ENCODE measurements at places on chromosomes 1 and 21. TPM values are rescaled to one million over a fixed set of nuclear protein-coding genes. Genes with fewer than 3 reads are reported as not detected.

CTSK gene
- total RNA-seq, result 12.4 TPM

AMY2A gene
- not detected for total RNA-seq

SLC25A33 gene
- total RNA-seq, result 6.8 TPM

KIF17 gene
- total RNA-seq, result 1.3 TPM

SMIM12 gene
- total RNA-seq, result 41.4 TPM

- no peak for DNase-seq
Observed at GRCh38 chr1:66445492-66446181, 88.3 kb upstream of the SGIP1 start.

DNA sequence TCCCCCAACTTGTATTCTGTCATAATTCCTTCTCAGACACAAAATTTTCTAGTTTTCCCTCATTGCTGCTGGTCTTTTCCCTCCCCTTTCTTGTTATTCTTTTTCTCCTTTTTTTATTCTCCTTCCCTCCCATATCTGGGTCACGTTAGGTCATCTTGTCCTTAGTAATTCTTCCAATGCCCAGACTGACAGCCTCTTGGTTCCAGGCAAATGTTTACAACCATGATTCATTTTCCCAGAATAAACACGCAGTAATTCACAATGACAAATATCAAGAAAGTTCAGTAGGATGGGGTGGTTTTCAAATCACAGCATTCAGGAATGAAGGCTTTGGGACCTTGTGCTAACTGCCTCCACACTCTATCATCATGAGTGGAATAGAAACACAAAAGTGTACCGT is 25.2 kb downstream of the NHLH2 start:
- no peak for DNase-seq

- no peak for DNase-seq
Observed at GRCh38 chr1:145922266-145922665, 3.7 kb upstream of the PEX11B start.

DNA sequence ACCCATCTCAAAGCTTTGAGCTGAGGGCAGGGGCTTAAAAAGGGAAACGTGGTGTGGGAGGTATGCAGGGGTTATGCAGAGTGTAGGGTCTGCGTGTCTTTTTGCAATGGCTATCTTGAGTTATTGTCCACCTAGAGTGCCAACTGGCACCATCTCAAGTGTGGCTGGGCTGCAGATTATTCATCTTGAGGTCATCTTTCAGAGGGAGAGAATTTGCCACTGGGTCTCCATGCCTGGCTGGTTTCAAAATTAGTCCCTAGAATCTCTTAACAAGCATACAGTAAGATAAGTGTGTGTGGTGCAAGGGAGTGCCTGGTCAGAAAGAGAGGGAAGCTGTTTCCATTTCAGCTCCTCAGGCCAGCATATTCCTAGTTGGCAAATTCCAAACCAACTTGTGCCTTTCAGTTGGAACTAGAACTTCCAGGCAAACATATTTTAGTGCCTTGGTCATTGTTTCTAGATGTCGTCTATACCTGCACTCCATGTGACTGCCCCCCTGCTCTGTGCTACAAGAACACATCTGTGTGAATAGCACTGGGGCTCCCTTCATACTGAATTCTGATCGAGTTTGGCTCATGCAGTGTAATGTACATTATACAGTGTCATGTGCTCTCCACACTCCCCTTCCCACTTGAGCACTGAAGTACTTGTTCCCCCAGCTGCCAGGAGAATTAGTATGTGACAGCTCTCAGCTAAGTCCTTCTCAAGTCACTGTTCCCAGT is 5.0 kb upstream of the OR2T8 start:
- DNase-seq, result no peak

DNA sequence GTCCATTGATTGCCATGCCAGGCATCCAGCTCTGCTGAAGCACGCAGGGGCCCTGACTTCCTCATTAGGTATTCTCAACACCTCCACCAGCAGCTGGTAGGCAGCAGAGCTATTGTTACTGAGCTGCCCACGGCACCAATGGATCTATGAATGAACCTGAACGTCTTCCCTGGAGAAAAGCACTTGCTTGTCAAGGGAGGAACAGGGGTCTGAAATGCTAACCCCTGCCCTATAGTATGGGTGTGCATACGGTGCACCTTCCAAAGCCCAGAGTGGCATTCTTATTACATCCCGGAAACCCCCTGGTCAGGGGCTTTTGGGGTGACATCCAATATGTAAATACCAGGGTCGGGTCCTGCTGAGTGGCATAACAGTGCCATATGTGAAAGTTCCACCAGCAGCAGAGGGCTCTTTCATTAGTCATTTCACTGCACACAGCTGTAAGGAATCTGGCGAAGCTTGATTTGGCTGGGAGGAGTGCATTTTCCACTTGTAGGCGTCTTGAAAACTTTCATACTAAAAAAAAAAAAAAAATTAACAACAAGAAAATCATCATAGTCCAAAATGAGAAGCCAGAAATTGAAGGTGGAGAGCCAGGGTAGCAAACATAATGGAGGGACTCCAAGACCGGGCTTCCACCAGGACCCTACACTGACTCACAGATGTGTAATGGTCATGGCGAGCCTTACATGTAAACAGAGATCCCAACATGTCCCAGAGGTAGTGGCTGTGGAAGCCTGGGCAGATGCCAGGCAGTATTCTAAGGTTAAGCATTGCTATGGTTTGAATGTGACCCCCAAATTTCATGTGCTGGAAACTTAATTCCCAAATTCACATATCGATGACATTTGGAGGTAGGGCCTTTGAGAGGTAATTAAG is 58.8 kb upstream of the PRDX6 start:
- DNase-seq, result no peak

DNA sequence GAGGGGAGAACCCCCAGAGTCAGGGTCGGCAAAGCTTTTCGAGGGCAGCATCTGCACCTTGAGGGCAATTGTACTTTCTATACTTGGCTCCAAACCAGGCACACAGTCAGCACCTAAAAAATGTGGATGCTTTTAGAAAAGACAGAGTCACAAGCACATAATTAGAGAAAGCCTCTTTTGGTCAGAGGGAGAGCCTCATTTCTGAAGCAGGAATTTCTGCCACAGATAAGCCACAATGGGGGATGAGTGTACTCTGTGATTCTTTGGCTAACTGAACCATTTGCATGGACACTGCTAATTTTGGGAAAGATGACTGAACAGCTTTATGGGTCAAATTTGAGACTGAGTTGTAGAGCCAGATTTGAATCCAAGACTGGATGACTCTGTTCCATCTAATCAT is 635.7 kb downstream of the KIF26B start:
- DNase-seq, result no peak

DNA sequence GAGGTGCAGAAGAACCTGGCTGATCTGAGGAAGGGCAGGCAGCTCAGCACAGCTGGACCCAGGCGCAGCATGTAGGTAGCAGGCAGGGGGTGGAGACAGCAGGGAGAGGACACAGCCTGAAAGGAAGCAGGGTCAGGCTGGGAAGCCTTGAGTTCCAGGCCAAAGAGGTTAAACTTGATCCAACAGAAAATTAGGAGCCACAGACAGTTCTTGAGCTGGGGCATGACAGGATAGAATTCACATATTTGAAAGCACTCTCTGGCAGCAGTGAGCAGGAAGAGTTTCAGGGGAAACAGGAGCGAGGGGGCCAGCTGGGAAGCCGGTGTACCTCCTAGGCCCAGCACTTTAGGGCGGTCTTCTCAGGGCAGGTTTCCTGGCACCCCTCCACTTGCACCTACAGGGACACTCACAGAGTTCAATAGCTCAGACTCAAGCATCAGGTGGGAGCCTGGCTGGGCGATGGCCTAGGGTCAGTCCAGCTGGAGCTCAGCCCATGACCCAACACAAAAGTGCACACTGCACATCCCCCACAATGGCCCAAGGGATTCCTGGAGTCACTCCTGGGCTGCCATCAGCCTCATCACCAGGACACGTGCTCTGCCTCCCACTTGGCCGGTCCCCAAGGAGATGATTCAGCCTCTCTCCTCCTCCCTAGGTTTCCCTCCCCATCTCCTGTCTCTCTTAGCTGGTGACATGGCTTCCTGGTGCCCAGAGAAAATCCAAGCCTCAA is 22.7 kb downstream of the MATN1 start:
- DNase-seq, result no peak

DNA sequence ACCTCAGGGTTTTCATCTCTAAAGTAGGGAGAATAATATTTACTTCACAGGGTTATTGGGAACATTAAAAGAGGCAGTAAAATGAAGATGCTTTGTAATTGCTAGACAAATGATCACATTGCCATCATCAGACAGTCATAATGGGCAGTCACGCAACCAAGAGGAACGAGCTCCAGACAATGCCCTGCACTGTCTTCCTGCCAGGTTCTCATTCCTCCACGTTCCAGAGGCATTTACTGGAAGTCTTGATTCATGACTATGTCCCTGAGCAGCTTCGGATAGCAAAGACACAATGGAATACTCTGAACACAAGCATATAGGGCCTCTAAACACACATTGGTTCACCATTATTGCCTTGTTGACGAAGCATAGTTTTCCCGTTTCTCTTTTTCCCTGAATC is 389.7 kb downstream of the NTNG1 start:
- DNase-seq, result no peak

- DNase-seq, result no peak
Observed at GRCh38 chr1:199859491-199859933, 168.0 kb upstream of the NR5A2 start.

DNA sequence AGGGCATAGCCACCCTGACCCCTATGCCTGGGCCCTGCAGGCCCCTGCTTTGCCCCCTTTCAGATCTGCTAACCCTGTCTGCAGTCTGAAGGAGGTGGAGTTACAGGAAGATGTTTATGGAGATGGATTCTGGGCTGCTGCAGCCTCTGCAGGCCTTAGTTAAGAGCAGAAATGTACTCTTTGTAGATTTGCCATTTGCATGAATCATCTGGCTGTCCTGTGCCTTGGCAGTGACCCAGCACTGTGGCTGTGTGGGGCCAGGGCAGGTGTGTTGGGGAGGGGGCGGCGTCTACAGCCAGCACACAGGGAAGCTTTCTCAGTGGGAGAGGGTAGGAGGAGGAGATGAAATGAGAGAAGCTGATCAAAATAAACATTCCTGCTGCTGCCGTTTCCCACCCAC is 867.3 kb downstream of the PLA2G4A start:
- no peak for DNase-seq

DNA sequence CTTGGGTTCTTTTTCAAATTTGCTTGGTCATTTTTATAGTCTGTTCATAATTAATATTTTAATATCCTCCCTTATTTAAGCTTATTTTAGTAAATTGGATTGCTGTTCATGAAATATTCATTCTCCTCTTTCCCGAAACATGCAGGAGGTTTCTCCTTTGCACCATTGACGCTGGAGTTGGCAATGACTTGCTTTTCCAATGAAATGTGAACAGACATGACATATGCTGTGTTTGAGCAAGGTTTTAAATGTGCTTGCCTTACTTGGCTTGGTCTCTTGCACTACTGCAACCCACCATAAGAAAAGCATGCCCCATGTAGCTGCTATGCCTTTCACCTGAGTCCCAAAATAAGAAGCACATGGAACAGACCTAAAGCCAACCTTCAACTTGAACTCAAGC is 498.0 kb upstream of the NFIA start:
- no peak for DNase-seq

DNA sequence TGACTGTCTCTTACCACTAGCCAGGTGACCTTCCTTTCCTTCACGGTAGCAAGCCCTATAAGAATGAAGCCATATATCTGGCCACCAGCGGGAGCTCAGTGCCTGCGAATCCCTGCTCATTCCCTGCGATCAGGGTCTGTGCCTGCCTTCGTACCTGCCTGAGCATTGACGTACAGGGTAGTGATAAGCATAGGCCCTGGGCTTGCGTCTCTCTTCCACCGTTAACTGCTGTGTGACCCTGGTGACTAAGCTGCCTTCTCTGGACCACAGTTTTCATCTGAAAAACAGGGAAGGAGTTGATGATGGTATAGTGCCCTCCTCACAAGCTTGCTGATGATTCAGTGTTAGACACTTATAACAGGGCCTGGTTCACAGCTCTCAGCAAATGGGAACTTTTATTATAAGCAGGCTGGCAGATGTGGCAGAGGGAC is 4.1 kb downstream of the ZC3H12A start:
- DNase-seq, result no peak

GRCh38 chr1:203805689-203806088 is 10.3 kb downstream of the ZBED6 start:
- no peak for DNase-seq

- no peak for DNase-seq
Observed at GRCh38 chr1:7224644-7225043, 439.4 kb downstream of the CAMTA1 start.

- no peak for DNase-seq
Observed at GRCh38 chr21:17783003-17783402, 36.2 kb downstream of the C21orf91 start.

GRCh38 chr1:38198621-38199020 is 152.0 kb upstream of the POU3F1 start:
- DNase-seq, result no peak

DNA sequence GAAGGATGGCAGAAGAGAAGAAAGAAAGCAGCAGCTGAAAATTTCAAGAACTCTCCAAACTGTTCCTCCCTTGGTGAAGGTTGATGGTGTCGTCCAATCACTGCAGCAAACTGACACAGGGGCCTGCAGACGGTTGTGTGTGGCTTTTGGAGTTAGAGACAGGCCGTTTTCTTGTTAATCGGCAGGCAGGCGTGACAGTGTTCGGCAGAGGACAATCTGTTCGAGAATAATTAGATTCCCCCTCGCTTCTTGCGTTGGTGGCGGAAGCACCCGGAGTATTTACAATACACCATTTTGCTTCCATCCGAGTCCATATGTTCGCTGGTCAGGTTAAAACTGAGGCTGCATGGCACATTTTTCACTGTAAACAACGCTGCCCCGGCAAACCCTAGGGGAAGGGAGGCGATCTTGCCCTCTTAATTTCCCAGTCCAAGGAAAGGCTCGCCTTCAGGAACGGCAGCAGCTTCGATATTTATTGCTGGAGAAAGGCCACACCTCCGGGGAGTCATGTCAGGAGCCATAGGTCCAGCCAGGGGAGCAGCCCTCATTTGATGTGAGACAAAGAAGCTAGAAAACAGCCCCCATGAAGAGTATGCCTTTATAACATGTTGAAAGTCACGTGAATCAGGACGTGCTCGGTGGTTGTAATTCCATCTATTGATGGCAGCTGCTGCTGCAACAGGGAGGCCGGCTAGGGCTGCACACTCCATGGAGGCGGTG is 360.1 kb downstream of the SMYD3 start:
- DNase-seq, result no peak

- DNase-seq, result no peak
Observed at GRCh38 chr1:119159966-119160365, 19.5 kb upstream of the WARS2 start.

DNA sequence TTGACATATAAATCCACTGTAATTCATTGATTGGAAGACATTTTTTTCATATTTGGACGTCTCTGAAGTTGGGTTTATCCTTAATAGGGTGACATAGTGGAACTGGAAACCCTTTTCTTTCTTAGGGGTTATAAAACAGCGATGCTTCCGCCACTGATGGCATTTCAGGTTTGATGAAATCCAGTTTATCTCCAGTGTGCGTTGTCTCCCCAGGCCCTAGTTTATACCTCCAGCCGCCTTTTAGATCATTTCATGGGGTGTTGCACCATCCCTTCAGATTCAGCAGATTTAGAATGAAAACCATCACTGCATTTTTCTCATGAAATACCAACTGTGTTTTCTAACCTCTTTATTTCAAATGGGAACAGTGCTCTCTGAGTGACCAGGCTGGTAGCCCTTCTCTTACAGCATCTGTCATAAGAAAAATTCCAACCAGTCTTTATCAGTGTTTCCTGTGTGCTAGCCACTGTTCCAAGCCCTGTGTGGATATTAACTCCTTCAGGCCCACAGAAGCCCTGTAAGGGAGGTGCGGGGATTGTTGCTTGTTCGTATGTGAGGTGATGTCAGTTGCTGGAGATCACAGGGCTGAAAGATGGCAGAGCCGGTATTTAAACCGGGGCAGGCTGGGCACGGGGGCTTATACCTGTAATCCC is 19.0 kb downstream of the H6PD start:
- no peak for DNase-seq
